ENCODE measurements at places on chromosomes 2 and 18.

- no peak for DNase-seq
Measured at GRCh38 chr2:160868891-160869290, 291.3 kb upstream of the TANK start.

GRCh38 chr2:155250800-155251199 lies 552.3 kb downstream of the KCNJ3 start:
- DNase-seq = no peak

DNA sequence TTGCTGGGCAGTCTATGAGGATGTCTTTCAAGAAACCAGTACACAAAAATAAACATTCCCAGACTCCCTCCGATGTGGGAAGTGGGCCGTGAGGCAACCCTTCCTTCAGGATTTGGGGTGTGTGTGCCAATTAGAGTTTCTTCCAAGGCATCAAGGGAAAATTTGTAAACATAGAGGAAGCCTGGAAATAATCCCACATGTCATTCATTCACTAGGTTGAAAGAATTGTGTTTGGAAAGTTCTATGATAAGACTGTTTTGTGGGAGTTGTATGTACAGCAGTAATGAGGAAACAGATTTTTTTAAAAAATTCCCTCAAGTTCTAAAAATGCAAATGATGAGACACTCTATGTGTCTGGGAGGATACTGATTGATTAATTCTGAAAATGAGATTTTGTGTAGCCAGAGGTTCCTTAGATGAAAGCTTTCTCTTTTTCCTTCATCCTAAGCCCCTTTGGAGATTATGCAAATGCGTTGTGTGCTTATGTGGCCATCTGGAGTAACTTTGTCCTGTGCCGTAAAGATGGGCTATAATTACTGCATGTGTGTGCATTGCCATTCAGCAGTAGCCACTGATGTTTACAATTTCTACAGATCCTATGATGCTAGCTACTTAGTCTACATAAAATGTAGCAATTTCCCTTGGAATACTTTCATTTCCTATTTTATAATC lies 107.8 kb upstream of the TPO start:
- no peak for DNase-seq

GRCh38 chr2:43459446-43460173 lies 136.2 kb downstream of the THADA start:
- DNase-seq = no peak

DNA sequence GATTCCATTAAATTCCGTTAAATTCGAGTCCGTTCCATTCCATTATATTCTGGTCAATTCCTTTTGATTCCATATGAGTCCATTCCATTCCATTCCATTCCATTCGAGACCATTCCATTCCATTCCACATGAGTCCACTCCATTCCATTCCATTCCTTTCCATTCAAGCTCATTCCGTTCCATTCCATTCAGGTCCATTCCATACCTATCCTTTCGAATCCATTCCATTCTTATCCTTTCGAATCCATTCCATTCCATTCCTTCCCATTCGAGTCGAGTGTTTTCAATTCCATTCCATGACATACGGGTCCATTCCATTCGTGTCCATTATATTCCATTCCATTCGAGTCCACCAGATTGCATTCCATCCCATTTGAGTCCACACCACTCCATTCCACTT lies 1127.4 kb downstream of the RPIA start:
- DNase-seq = no peak

GRCh38 chr18:36461551-36461987 lies 164.1 kb downstream of the FHOD3 start:
- DNase-seq = no peak

DNA sequence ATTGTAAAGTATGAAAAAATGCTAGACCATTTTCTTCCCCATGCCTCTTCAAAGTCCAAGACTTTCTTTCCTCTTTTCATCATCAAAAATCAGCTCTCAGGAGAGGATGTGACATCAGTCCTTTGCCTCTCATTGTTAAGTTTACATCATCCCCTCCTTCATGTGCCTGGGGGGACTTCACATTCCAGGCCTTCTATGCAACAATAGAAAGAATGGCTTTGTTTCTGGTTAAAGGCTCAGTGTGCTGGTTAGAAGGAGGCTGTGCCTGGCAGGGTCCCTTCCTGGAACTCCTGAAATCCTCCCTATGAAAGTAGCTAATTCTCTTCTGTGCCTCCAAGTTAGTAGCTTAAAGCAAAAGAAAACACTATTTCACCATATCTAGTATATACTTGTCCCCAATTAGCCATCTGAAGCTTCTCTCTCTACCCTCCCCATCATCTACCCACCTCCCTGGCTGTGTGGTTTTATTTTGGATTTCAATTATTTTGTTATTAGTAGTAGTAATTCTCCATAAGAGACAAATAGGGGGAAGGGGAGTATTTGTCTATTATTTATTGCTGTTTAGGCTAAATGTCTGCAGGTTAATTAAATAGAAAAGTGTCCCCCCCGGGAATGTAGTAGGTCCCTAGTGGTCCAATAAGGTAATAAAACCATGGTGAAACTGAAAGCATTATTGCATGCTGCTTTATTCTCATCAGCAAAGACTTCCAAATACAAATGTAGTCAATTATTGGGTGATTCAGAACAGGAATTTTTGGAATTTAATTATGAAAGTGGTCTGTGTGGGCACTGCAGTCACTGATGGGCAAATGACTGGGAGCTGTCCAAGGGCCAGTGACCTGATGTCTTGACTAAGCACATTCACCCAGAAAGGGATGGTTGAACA lies 69.0 kb downstream of the CPO start:
- no peak for DNase-seq

DNA sequence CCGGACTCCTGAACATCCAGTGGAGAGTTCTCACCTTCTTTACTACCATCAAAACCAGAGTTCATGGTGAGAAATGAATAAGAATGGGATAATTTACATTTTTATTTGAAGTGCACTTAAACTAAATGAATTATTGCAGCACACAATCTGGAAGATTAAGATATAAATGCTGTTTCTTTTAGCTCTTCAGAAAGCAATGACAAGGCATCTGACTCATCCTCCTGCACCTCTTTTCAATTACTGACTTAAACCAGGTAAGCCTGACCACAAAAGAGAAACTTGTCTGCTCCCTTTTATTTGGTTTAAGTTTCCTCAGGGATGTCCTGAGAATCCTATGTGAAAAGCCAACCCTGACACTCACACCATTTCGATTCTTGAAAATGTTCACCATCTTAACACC lies 720 bp upstream of the DSC2 start:
- DNase-seq = no peak

DNA sequence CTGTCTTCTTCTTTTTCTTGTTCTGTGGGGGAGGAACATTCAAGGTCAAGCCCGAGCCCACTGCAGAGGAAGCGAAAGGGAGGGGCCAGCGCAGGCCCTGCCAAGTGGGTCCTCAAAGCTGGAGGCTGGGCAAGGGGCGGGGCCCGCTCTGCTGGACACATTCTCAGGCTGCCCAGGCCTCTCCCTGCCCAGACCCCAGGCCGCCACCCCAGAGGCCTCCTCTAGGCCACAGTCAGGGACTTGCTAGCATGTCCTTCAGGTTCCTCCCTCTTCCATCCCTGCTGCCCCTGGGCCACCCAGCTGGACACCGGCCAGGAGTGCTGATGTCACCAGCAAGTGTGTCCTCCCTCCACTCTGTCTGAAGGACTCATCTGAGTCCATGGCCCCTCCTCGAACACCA lies 44.1 kb downstream of the KIF1A start:
- DNase-seq = no peak

DNA sequence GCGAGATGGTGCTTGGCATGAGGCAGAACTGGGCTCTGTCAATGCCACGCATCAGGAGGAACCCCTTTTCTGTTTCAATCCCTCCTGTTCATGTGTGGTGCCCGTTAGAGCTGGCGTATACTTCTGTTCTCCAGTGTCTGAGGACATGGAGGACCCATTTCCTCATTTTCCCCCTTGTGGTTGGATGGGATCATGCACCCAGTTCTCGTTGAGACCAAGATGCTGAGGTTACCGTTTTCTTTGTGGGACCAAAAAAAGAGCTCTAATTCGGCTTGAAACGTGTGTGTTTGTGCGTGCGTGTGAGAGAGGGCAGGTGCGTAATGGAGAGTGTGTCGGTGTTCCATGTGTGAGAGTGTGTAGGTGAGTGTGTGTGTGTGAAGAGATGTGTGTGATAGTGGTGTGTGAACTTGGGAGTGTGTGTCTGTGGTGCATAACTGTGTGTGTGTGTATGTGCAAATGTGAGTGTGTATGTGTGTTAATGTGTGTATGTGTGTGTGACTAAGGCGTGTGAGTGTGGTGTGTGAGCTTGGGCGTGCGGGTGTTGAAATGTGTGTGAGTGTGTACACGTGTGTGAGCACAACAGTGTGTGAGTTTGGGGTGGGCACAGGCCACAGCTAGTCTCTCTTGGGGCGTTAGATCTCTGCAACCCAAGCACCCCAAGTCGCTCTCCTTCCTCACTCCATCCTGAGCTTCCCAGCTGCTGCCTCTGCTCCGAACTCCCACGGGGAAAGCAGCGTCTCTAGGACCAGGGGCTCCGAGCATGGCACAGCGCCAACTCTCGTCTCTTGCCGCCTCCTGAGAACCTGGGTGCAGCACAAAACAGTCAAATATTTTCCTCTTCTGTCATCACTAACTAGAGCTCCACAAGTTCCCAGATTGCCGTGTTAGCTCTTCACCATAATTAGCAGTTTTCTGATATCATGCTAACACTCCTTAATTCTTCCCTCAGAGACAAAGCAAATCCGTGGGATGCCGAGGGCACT lies 75.8 kb downstream of the LONRF2 start:
- no peak for DNase-seq

- DNase-seq = no peak
Measured at GRCh38 chr2:203605302-203605701, 70.2 kb upstream of the RAPH1 start.

DNA sequence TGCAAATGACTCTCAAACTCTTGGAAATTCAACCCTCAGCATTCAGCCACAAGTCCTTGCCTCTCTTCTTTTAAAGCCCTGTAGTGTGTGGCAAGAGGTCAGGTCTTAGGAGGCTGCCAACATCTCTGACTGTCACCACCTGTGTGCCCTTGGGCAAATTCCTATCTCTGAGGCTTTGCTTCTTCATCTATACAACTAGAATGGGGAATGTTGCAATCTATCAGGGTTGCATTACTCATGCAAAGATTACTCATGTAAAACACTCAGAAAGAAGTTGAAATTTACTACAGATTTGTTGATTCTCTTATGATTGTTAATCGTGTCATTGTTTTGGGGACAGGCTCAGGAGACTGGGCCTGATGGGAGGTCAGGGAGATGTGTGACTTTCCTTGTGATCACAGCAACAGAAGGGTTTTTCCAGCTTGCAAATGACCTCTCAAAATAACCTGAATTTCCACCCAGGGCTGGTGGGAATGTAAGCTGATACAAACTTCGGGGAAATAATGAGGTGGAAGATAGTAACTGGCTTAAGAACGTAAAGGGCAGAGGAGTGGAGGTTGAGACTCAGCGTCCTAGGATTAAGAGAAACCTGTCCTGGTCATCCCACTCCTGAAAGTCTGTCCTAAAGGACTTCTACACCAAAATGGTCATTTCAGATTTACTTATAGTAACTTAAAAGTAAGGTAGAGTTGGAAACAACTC lies 32.1 kb upstream of the SIGLEC15 start:
- DNase-seq = no peak

GRCh38 chr18:27114842-27115241 lies 70.3 kb downstream of the CHST9 start:
- DNase-seq = no peak

DNA sequence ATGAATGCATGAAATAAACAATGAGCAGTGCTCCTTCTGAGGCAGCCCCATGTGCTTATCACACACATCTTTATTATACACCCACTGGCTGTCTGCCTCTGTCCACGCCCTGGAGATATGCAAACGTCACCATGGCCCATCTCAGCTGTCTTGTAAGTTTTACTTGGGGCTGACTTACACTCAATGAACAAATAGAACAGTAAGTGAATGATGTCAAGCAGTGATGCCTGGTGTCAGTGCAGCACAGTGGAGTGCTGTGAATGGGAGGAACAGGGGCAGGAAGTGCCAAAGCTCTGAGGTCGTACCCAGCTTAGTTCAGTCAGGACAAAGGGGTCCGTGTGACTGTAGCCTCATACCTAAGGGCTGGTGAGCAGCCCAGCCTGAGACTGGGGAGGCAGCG lies 659.5 kb upstream of the HS6ST1 start:
- no peak for DNase-seq

DNA sequence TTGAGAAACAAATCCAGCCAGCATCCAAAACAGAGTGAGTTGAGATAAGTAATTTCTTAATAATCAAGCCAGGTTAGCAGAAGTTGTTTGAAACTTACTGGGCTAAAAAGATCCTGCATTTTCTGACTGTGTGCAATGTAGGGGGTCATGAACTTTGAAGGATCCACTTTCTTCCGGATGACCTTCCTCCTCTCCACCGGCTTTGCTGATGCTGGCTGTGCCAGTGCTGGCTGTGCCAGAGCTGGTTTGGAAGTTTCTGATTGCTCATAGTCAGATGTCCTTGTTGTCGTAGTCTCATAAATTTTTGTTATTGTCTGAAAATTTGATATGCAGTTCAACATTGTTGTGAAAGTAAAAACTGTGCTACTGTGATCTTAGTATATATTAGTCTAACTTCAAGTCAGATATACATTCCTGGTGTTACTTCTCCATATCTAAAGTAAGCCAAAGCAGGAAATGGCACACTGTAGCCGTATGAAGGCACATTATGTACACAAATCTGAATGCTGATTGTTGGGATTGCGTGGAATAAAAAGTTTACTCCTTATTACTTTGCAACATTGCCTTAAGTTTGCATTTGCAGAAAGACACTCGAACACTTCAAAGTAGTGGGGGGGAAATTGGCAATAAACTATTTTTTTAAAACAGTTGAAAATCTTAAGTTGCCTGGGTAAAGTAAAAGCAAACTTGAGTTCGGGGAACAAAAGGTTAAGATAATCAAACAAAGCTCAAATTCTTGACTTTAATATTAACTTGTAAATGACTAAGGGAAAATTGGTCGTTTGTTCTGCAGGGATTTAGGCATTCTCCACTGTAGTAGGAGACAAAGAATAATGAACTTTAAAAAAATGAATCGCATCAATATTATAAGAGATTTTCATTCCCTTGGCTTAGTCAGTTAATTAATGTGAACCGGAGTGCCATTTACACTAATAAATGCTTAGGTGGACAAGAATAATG lies 6.4 kb downstream of the NEB start:
- DNase-seq = no peak

DNA sequence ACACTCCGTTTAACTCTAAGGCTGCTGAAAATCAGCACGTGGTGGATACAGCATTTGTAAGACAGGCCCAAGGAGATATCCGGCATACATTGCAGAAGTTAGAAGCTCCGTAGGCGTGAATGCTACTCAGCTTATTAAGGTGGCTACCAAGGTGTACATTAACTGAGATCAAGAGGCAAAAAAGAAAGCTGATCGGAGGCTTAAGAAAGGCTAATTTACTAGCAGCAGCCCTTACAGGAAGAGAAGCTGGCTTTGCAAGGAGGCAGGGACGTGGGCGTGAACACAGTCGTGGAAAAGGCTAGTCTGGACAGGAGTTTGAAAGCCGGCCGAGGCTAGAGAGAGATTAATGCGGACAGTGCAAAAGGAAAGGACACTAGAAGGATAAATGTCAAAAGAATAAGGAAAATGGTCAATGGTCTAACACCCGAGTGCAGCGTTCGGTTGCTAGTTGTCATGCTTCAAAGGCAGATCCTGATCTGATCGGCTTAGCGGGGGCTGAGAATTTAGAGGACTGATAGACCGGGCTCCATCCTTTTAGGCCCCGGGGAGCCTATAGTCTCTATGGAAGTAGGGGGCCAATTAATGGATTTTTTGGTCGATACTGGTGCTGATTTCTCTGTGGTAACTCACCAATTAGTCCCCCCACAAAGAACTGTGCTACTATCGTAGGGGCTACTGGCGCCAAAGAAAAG lies 45.6 kb upstream of the SELENOI start:
- DNase-seq = no peak

- no peak for DNase-seq
Measured at GRCh38 chr2:219254590-219255201, 978 bp upstream of the TUBA4A start.

GRCh38 chr18:69840445-69840844 lies 107.2 kb downstream of the CD226 start:
- DNase-seq = no peak

Measured in HFF-Myc (cell line).